Kidney tubule cell (primary cell): ENCODE measurements at places on chromosomes 1 and 21.

DNA sequence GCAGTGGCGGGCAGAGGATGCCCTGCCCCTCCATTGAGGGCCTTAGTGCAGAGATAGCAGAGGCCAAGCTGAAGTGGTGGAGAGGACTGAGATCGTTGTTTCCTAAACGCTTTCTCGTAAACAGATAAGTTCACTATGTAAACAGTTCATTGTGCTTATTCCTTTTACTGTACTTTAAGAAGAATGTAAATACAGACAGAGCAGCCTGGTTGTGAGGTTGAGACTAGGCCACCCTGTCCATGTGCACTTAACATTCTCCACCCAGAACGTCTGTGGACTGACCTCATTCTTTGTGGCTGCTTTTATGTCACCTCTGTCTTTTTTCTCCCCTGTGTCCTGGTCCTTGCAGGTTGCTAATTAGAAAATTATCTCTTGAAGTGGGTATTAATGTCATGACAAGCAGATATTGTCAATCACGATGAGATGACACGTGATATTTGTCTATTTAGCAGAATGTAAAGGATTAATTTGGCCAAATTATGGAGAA is 8.5 kb downstream of the CENPS start:
- no peak for DNase-seq

GRCh38 chr1:65759516-65759915 is 33.2 kb upstream of the PDE4B start:
- DNase-seq = no peak

GRCh38 chr1:66351913-66352312 is 182.0 kb upstream of the SGIP1 start:
- no peak for DNase-seq

DNA sequence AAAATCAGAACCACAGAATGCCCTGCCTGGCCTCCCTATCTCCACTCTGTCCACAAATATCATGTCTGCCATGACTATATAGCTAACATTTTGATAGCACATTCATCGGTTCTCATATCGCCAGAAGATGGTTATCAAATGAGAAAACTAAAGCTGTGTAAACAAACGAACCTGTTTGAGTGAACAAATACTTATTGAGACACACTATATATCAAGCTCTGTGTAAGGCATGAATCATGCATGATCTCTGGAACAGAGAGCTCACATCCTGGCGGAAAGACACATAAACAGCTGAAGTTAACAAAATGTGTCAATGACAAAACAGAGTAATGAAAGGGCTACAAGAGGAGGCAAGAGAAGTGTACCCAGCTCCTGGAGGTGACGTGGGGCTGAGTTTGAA is 13.1 kb downstream of the KCND3 start:
- DNase-seq = no peak

GRCh38 chr1:21584096-21584495 is 74.9 kb downstream of the ALPL start:
- no peak for DNase-seq

DNA sequence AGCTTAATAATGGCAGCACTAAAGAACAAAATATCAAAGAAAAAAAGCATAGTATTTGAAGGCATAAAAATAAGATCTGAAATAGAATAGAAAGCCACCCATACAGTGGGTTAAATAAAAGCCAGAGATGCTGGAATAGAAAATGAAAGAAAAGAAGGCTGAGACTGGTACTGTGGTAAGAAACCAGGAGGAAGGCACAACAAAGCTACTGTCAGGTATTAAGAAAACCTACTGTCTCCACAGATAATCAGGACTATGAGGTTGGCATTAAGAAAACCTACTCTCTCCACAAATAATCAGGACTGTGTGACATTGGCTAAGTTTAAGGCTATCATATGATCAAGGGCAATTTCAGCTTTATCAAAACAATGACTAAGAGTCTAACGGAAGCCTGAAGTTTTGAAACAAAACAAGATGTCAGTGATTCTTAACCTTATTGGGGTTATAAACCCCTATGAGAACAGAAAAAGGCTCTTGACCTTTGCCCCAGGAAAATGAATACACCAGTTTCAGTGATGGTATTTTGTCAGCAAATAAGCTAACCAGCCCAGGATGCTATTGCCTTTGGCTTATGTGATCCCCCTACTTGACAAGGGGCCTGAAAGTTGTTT is 24.4 kb downstream of the MCOLN2 start:
- DNase-seq = no peak

GRCh38 chr21:33975548-33976081 is 60.0 kb upstream of the ATP5PO start:
- peak; percentile 93 for DNase-seq

DNA sequence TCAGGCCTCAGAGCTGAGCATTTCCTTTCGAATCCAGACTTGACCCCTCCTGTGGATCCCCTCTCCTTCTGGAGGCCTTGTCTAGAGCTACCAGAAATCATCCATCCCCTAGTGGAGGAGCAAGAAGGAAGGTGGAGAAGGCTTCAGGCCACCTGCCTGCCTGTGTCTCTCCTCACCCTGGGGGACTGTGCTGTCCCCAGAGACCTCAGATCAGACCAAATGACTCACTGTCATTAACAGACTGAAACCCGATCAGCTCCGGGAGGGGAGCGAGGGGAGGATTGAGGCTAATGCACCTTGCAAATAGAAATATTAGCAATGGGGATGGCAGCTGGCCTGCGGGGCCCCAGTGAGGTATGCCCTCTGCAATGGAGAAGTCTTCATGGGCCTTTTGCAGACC is 2.1 kb downstream of the MYBPH start:
- peak; percentile 9 for DNase-seq

DNA sequence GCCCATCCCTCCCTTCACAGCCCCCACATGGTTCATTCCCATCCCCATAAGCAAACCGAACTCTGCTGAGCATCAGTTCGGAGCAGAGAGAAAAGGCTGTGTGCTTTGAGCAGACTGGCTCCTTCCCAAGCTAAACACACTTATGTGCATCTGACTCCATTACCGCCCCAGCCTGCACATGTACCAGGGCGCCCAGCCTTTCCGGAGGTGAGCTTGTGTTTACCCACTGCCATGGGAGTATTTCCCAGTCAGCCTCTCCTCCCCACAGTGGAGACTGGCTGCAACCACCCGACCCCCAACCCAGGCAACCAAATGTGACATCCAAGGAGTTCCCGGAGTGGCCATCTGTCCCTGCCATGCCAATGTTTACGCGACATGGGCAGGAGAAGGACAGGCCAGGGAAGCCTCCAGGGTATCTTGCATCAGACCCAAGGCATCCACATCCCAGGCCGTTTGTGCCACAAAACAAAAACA is 9.4 kb downstream of the TIAM1 start:
- DNase-seq = no peak

DNA sequence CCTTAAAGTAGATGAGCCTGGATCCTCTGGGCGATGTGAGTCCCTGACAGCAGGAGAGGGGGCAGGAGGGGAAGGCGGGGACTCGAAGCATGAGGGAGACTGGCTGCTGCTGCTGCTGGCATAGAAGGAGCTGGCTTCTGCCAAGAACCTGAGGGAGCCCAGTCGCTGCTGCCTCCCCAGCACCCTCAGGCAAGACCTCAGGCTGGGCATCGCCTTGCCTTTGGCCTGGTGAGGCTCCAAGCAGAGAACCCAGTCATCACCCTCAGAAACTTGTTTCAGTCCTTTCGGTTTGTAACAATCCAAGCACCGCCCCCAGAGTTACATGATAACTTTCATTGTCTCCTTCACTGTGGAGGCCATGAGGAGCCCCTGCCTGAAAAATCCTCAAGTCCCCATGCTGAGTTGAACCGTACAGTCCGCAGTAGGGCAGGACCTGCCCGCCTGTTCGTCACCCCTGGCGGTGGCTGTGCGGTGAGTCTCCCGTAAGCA is 38.8 kb downstream of the POFUT2 start:
- peak; percentile 13 for DNase-seq
